Activated CD4-positive, alpha-beta memory T cell treated with anti-CD3 and anti-CD28 coated beads for 36 hours (primary cell): ENCODE measurements at places on chromosomes 7 and 10. TPM values are rescaled to one million over a fixed set of nuclear protein-coding genes. Genes with fewer than 3 reads are reported as not detected.

The ESYT2 gene
- 62.4 TPM for total RNA-seq

The PALD1 gene
- total RNA-seq: 0.41 TPM

The GNGT1 gene
- total RNA-seq: not detected

The PDE1C gene
- total RNA-seq: not detected

The PPP1R3C gene
- total RNA-seq: 0.07 TPM

The CALCR gene
- not detected for total RNA-seq

The TSPAN33 gene
- total RNA-seq: 3.3 TPM

DNA sequence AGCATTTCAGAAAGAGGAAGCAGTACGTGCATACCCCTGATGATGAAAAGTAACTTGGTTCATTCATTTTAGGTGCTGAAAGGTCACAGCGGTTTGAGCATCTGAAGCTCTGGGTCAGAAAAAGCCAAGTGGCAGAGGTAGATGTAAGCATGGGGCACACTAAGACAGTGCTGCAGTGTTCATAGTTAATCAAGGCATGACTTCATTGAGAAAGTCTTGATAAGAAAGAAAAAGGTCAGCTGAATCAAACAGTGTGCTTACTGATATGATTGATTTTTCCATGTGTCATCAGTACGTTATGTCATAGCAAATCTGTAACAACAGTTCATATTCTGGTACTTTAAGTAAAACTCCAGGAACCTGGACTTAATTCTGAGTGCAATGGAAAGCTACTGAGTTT, 107.7 kb upstream of the PCLO start:
- no peak for DNase-seq

GRCh38 chr7:630111-630511, 96.4 kb upstream of the DNAAF5 start:
- no peak for DNase-seq

DNA sequence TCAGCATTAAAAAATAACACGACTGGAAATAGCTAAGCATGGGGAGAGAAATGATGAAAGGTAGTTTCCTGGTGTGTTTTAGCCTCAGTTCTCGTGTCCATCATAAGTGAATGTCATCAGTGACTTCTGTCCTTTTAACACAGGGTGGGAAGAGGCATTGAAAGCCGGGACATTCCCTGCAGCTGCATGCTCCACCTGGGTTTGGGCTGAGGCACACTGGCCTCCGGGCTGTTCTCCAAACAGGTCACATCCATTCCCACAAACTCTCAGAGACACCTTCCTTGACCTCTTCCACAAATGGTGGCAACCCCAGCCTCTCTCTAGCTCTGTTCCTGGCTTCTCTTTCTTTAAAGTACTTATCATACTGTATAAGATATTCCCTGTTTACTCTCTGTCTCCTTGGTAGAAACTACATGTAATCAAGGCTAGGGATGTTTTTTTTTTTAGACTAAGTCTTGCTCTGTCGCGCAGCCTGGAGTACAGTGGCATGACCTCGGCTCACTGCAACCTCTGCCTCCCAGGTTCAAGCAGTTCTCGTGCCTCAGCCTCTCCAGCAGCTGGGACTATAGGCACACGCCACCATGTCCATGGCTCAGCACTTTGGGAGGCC, 22.6 kb downstream of the BAIAP2L1 start:
- no peak for DNase-seq

- no peak for DNase-seq
Measured at GRCh38 chr10:42880255-42880620, 97.6 kb downstream of the BMS1 start.

DNA sequence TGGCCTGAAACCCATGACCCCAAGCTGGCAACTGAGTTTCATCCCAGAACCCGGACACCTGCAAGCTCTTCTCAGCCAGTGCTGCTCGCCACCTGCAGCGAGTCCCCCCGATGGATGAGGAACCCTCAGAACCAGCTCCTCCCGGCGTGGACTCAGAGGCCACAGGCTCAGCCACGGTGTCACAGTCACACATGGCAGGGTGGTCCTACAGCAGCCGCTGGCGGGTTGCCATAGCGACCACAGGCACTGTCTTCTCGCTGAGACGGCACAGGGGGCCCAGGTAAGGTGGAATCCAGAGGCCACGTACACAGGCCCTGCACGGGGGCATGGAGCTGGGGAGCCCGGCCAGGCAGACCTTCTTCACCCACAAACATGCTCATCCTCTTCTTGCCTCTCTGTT, 53.4 kb downstream of the DPYSL4 start:
- no peak for DNase-seq

DNA sequence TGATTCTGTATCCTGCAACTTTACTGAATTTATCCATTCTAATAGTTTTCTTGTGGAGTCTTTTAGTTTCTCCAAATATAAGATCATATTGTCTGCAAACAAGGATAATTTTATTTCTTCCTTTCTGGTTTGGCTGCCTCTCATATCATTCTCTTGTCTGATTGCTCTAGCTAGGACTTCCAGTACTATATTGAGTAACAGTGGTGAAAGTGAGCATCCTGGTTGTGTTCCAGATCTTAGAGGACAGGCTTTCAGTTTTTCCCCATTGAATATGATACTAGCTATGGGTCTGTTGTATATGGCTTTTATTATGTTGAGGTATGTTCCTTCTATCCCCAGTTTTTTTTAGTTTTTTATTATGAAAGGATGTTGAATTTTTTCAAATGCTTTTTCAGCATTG, 28.2 kb downstream of the KLHL7 start:
- no peak for DNase-seq

DNA sequence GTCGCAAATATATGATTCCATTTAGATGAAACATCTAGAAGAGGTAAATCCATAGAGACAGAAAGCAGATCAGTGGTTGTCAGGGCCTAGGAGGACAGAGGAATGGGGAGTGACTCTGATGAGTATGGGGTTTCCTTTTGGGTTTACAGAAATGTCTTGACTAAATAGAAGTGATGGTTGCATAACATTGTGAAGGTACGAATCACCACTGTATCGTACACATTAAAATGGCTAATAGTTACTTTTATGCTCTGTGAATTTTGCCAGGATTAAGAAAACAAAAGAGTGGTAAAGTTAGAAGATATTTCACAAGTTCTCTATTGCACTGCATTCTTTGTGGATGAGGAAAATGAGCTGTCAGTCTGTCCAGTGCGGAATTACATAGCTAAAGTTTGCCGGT, 407.4 kb downstream of the KCNMA1 start:
- DNase-seq: no peak

DNA sequence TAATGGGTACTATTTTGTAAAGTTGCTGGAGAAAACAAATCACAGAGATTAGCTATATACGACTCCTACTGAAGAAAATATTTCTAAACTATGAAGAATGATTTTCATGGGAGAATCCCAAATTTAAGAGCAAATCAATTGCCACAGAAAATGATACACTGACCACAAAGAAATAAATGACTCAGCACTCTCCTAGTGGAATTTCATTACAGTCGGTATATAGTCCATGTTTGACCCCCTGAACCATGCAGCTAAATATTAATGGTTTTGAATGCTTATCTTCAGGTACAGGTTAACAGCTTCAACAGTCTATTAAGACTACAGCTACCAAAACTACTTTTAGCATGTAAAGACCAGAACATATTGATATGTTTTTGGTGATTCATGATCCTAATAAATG, 65.0 kb downstream of the IDE start:
- no peak for DNase-seq

DNA sequence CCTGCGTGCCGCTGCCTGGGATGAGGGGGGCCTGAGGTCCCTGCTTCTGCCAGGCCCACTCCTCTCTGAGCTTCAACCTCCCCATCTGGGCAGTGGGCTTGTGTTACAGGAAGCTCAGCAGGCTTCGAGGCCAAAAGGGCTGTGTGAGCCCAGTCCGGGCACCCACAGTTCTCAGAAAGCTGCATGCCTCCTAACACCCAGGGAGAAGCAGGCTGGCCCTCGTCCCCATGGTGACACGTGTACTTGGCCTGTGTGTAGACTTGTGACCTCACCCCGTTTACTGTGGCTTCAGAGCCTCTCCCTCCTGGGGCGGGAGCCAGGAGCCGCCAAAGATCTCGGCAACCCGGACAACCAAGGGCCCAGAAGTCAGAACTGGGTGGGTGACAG, 2.2 kb upstream of the GRIFIN start:
- DNase-seq: no peak

DNA sequence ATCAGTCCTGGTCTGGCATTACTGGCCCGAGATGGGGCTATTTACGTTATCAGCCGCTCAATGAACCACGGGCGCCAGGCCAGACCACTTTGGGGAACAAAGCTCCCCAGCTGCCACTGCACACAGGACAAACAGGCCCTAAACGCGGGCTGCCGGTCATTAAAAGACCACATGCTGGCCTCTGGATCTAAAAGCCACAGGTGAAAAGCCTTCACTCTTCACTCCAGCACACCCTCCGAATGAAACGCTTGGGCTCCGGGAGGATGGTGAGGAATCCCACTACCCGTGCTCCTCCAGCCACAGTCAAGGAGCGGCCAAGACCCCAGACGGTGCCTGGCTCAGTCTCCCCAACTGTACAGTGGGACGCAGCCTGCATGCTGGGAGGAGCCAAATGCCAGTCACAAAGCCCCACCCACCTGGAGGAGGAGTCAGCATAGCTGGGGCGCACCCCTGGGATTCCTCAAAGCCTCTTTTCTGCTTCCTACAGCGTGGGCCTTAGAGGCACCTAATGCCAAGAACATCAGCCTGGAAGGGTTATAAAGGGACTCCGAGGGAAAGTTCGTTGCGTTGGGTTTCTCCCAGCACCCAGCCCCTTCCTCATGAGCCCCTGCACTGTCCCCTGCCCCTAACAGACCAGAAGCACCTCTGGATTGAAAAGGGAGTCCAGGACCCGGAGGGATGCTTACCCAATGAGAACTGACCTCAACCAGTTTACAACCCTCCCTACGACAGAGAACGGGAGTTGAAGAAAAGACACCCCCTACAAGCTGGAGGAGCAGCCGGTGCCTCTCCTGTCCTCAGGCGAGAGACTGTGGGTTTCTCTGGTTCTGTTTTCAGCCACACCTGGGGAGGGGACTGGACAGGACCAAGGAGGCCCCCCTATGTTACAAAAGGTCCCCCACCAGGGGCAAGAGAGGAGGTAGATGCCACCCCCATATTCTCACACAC, 4.7 kb downstream of the PDGFA start:
- peak; percentile 34 for DNase-seq

DNA sequence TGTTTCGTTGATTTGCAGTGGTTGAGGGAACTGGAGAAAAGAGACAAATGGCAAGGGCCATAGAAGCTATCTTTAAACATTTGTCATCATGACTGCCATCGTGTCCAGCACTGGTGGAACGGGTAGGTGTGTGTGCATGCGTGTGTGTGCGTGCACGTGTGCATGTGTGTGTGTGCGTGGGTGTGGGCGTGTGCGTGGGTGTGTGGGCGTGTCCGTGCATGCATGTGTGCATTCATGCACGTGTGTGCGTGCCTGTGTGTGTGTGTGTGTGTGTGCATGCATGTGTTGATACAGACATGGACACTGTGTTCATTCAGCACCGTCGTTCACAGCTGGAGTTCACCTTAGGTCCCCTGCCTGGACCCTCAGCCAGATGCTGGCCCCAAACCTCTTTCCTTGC, 38.1 kb upstream of the AP5Z1 start:
- DNase-seq: no peak

DNA sequence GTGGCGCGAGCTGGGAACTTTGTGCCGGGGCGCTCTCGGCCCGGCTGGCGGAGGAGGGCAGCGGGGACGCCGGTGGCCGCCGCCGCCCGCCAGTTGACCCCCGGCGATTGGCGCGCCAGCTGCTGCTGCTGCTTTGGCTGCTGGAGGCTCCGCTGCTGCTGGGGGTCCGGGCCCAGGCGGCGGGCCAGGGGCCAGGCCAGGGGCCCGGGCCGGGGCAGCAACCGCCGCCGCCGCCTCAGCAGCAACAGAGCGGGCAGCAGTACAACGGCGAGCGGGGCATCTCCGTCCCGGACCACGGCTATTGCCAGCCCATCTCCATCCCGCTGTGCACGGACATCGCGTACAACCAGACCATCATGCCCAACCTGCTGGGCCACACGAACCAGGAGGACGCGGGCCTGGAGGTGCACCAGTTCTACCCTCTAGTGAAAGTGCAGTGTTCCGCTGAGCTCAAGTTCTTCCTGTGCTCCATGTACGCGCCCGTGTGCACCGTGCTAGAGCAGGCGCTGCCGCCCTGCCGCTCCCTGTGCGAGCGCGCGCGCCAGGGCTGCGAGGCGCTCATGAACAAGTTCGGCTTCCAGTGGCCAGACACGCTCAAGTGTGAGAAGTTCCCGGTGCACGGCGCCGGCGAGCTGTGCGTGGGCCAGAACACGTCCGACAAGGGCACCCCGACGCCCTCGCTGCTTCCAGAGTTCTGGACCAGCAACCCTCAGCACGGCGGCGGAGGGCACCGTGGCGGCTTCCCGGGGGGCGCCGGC, 870 bp downstream of the FZD1 start:
- peak; percentile 13 for DNase-seq

GRCh38 chr10:100725071-100725471, 20.3 kb upstream of the PAX2 start:
- no peak for DNase-seq

DNA sequence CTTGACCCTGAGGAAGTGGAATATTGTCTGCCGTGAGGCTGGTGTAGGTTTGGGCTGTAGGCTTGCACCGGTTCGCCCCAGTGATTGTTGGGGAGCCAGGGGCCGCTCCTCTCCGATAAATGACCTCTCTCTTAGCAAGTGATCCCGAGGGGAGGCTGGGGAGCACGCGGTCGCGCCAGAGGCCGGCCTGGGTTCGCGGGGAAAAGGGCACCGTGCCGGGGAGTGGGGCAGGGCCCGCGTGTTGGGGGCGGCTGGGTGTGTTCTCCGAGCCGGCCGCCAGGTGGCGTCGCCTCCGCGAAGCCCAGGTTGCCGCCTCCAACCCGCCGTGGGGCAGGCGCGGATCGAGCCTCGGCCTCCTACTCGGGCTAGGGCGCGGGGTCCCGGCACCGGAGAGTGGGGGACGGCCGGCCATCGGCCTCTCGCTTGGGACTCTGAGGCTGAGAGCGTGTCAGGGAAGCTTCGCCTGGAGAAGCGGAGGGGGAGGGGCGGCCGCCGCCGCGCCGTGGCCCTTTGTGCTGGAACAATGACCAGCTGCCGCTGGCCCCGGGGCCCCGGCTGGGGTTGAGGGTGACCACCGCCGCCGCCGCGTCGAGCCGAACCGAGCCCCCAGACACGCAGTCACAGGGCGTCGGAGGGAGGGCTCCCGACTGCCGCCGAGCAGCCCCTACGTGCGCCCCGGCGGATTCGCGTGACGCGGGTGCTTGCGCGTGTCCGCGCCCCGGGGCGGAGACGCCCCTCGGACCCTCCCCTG, 442 bp upstream of the LZTS2 start:
- peak; percentile 81 for DNase-seq

DNA sequence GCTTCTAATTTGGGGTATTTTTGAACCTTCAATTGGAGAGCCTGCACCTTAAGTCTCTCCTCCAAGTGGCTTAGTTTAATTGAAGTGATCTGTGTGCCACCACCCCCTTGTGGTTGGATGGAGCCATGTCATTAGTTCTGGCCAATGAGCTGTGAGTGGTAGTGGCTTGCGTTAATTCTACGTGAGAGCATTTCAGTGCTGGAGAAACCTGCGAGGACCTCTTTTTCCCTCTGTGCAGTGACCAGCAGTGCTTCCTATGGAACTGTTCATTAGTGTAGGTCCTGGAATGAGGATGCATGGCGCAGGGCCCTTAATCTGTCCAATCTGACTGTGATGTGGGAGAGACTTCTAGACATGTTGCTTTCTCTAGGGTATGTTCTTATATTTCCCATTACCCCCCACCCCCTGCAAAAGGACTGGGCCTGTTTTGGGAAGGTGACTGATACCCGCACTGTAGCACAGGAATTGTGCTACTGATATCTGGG, 3.8 kb downstream of the HILPDA start:
- peak; percentile 75 for DNase-seq

- no peak for DNase-seq
Measured at GRCh38 chr7:155401231-155401630, 56.7 kb upstream of the EN2 start.
